ENCODE measurements at places on chromosomes 11 and 22.

GRCh38 chr22:20979243-20979809, 2.8 kb upstream of the LZTR1 start:
- peak; percentile 67 for DNase-seq

- no peak for DNase-seq
Measured at GRCh38 chr11:89495951-89496350, 4.8 kb upstream of the NOX4 start.

DNA sequence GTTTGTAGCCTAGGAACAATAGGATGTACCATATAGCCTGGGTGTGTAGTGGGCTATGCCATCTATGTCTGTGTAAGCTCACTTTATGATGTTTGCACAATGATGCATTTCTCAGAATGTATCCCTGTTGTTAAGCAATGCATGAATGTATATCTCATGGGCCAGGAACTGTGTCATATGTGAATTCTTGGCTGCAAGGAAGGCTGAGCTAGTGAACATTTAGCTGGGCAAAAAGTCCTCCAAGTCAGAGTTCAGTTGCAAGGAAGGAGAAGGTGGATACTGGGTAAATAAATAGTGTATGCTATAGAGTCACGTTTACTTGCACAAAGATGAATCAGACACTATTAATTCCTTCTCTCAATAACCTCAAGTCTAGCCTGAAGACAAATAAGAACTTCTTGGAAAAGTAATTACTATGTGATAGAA, 136.1 kb downstream of the EHF start:
- no peak for DNase-seq

- DNase-seq, result no peak
Measured at GRCh38 chr11:1936781-1937615, 10.1 kb upstream of the MRPL23 start.

GRCh38 chr11:48093323-48093722, 113.0 kb downstream of the PTPRJ start:
- peak; percentile 41 for DNase-seq

- DNase-seq, result no peak
Measured at GRCh38 chr11:9838961-9839360, 175.1 kb downstream of the SWAP70 start.

DNA sequence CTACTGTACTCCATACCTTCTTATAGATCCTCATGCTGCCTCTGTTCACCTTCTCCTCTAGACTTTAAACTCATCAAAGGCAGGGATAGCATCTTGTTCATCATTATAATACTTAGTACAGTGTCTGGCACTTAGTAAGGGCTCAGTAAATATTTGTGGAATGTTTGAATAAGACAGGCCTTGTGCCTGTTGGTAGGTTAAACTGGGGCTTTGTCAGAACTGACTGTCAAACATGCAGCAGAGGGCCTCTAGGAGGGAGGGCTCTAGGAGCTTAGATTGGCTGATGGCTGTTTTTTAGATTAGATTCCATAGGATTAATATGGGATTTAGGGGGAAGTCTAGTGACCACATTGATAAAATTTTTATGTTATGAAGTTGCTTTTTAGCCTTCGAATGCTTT, 70.8 kb downstream of the RNF169 start:
- no peak for DNase-seq

DNA sequence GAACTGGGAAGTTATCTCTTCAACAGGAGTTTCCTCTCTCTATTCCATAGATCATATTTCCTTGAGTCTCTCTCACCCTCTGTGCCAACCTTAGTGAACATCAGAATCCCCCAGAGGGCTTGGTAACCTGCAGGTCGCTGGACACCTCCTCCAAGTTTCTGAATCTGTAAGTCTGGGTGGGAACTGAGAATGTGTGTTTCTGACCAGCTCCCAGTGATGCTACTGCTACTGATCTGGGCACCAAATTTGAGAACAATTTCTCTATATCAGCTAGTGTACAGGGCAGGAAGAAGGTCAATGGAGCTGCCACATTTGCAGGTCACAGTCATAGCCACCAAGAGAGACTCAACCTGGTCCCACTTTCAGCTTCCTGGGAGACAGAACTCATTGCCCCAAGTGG, 62.9 kb downstream of the RCN1 start:
- DNase-seq, result no peak

DNA sequence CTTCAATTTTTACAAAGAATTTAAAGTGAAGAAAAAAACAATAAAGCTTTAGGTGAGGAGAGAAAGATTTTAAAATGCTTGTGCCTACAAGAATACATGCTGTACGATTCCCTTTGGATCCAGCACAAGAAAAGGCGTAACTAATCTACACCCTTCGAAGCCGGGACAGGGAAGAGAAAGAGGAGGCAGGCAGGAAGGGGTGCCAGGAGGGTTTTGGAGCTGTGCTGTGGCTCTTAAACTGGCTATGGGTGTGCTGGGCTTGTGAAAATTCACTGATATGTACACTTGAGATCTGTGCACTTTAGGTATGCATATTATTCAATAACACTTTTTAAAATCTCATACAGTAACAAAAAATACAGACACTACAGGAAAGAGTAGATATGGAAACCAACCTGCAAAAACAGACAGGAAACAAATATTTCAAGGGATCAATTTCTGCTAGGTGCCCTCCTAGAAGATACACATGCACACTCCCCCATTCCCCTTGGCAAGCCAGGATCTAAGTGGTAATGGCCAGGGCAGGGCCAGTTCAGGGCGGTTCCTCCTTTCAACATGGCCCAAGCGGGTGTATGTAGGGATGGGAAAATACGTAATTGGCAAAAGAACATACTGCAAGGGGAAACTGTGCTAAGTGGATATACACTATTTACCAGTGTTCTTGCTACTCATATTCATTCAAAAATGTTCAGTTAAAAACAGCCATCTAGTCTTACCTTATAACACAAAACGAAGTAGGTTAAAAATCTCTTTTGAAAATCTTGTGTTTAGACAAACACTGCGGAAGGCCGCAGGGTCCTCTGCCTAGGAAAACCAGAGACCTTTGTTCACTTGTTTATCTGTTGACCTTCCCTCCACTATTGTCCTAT, 54.2 kb downstream of the PACSIN2 start:
- no peak for DNase-seq

DNA sequence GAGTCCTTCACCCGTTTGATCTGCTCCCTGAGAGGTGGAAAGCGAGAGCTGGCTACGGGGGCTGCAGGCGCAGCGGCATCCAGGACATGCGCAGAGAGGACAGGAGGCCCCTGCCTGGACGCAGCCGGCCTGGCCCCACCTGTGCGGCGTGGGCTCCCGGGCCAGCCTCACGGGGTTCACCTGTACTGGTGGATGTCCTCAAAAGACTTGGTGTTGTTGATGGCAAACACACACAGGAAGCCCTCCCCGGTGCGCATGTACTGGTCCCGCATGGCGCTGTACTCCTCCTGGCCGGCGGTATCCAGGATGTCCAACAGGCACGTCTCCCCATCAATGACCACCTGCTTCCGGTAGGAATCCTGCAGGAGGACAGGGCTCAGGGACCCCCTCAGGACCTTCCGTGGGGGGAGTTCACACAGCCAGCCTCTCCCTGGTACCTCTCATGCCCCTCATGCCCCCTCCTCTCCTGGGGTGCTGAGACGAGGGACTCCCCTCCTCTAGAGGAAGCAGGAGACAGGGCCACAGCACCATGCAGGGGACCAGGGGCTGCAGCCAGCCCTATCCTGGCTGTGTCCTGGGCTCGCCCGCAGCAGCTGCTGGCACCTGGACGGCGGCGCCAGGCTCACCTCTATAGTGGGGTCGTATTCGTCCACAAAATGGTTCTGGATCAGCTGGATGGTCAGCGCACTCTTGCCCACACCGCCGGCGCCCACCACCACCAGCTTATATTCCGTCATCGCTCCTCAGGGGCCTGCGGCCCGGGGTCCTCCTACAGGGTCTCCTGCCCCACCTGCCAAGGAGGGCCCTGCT, 1.6 kb downstream of the HRAS start:
- DNase-seq, result no peak

DNA sequence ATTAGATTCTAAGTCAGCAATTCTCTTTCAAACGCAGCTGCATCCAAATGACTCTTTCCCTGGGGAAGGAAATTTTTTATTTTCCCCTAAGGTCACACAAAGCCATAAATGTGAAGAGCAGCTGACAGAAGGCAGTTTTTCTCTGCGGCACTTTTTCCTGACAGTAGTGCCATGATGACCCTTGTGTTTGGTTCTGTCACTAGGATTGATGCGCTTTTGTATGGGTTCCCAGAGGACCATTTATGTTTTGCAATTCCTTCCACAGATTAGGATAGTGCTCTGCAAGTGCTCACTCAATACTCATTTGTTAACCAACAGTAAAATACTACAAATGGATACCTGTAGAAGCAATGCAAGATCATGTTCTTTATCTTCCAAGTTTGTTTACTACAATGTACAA, 359.6 kb upstream of the CTSC start:
- DNase-seq, result peak; percentile 59

DNA sequence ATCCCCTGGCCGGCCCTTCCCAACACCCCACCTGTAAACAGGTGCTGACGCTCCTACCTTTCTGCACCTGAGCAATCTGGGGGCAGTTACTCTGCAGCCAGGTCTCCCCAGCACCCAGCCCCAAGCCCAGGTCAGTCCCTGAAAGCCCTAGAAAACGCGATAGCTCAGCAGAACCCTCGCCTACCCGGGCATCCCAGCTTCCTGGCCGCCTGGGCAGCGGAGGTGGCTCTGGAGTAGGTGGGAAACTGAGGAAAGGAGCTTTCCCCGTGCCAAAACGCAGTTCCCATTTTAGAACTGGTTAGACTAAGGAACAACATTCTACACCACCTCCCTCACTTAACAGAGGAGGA, 445 bp downstream of the SYTL2 start:
- DNase-seq, result no peak

DNA sequence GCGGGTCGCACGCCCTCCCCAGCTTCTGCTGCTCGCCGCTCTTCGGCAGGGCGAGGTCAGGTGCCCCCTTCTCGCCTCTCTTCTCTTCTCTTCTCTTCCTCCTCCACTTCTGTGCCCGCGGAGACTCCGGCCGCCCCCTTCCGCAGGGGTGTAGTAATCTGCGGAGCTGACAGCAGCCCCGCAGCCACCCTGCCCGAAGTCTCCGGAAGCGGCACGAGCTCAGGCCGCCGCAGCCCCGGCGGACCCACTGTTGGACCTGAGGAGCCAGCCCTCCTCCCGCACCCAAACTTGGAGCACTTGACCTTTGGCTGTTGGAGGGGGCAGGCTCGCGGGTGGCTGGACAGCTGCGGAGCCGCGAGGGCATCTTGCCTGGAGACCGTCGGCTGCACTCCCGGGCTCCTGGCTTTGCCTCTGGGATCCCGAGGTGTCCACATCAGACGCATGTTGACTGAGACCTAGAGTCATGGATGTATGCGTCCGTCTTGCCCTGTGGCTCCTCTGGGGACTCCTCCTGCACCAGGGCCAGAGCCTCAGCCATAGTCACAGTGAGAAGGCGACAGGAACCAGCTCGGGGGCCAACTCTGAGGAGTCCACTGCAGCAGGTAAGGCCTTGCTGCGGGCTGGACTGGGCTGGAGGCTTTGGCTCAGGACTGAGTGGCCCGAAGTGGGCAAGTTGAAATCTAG, 486 bp downstream of the STIM1 start:
- no peak for DNase-seq

DNA sequence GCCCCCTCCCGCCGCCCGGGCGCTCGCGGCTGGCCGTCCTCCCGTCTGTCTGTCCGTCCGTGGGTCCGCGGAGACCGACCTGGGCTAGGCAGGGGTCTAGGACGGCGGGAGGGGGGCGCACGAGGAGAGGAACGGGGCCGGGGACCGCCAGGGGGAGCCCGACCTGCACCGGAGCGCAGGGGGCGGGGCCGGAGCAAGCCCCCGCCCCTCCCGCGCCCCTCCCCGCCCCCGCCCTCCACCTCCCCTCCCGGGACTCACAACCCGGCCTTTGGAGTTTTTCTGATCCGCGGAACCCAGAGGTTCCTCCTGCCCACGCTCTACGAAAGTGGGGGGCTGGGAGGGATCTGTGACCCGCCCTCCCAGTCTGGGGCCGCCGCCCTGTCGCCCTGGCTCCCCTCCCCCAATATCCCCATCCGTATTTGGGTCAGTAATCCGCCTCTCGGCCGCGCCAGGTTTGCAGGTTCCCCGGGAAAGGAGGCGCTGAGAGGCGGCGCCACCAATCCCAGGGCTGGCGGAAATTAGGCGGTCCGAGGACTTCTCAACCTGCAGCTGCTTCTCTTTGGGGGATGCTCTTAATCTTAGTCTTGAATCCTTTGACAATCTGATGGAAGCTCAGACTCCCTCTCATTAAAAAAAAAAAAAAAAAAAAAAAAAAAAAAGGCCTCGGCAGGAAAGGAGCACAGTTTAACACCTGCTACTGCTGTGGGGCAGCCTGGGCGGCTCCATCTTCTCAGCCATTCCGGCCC, 925 bp upstream of the KCNJ11 start:
- peak; percentile 76 for DNase-seq

DNA sequence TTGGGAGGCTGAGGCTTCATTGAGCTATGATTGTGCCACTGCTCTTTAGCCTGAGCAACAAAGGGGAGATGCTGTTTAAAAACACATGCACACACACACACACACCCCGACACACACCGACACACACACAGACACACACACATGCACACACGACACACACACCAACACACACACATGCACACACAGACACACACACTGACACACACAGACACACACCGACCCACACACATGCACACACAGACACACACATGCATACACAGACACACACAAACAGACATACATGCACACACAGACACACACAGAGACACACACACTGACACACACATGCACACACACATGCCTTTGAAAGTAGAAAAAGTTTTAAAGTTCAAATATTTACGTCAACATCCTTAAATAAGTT, 5.5 kb upstream of the LTO1 start:
- no peak for DNase-seq

DNA sequence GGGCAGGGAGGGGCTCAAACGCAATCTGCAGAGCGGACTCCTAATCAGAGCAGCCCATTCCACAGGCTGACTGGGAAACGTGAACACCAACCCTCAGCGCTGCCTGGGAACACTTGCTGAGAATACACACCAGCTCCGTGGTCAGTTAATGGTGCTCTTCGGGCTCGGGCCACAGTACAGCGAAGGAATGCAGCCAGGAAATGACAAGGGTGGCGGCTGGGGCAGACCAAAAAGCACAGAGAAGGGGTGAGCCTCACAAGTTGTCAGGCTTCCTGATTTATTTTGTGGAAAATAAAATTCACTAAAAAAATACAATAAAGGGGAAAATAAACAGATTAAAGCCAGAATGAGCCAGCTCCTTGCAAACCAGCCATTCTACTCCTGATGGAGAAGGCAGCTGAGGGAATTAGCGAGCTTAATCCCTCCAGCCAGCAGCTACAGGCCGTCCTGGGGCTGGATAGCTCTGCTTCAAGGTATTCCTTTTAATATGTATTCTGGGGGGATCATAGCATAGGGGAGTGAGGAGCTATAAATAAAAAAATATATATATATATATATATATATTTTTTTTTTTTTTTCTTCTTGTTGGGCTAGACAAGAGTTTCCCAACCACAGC, 165.5 kb upstream of the NTM start:
- no peak for DNase-seq

- no peak for DNase-seq
Measured at GRCh38 chr11:73760135-73760678, 667 bp downstream of the RAB6A start.

Data from DMS153 (cell line).